ENCODE measurements at places on chromosomes 4 and X.

DNA sequence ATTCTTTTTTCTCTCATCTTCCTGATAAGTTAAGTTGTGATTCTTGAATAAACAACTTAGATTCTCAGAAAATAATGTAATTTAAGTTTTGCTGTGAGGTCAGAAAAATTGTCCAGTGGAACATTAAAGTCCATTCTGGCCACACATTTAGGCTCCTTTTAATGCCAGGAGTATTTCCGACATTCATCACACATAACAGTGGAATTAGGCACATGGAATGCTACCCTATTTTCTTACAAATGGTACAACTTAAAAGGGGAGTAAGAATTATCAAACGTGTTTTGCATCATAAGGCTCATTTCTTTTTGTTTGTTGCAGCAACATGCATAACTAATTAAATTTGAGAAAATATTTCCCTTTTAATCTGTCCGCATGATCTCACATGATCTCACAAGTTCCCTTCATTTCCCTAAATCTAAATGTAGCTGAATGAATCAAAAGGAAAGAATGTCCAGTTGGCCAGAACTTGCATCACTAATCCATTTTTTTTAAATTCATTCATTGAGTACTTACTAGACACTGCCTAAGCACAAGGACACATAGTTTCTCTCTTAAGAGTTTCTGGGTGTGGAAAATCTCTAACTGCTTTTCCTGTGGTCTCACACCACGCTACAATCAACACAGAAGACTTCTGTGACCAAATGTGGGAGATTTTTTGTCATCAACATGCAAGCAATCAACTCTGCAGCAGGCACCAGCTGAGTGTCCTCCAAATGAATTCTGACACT lies 22.0 kb downstream of the SPARCL1 start:
- DNase-seq: no peak

DNA sequence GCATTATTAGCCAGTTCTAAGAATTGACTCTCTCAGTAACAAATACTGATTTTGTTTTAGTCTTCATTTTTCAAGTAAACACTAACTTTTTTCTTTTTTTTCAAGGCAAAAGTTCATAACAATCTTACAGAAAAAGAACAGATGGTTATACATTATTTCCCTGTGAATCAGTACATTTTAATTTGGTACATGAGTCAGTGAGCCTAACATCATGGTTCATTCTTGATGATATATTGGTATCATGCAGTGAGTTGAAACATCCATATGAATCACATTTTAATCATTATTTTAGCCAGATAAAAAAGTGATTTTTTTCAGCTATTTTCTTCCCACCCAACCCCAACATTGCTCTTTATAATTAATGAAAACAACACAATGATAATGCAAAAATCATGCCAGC lies 184.3 kb upstream of the TACR3 start:
- DNase-seq: no peak

DNA sequence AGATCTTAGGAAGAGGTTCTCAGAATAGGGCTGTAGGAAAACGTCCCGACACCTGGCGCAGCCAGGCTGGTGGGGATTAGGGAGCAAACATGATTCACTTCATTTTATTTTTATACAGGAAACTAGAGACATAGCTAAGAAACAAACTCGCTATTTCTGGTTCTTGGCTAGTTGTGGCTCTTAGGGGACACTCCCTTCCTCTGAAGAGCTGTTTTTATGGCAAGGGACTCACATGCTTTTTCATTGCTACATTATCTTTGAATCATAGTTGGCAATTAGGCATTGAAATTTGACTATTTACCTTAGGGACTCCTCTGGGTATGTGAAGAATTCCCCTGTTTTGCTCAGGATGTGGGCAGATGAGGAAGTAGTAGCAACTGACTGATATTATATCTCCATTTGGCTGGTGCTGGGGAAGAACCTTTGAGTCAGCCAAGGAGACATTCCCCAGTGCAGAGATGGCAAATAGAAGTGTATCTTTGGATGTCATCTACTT lies 174.5 kb downstream of the SMIM20 start:
- DNase-seq: peak; percentile 48

DNA sequence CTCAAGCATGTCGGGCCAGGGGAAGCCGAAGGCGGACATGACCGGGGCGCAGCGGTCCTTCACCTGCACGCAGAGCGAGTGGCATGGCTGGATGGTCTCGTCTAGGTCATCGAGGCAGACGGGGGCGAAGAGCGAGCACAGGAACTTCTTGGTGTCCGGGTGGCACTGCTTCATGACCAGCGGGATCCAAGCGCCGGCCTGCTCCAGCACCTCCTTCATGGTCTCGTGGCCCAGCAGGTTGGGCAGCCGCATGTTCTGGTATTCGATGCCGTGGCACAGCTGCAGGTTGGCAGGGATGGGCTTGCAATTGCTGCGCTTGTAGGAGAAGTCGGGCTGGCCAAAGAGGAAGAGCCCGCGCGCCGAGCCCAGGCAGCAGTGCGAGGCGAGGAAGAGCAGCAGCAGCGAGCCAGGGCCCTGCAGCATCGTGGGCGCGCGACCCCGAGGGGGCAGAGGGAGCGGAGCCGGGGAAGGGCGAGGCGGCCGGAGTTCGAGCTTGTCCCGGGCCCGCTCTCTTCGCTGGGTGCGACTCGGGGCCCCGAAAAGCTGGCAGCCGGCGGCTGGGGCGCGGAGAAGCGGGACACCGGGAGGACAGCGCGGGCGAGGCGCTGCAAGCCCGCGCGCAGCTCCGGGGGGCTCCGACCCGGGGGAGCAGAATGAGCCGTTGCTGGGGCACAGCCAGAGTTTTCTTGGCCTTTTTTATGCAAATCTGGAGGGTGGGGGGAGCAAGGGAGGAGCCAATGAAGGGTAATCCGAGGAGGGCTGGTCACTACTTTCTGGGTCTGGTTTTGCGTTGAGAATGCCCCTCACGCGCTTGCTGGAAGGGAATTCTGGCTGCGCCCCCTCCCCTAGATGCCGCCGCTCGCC lies at the start of gene SFRP2:
SFRP2 (minus strand) TSS at position 671 of the 864 bp plus-strand sequence; CDS start at position 423, 248 bp downstream.
- peak; percentile 7 for DNase-seq
